ENCODE measurements at places on chromosomes 12 and 14.

DNA sequence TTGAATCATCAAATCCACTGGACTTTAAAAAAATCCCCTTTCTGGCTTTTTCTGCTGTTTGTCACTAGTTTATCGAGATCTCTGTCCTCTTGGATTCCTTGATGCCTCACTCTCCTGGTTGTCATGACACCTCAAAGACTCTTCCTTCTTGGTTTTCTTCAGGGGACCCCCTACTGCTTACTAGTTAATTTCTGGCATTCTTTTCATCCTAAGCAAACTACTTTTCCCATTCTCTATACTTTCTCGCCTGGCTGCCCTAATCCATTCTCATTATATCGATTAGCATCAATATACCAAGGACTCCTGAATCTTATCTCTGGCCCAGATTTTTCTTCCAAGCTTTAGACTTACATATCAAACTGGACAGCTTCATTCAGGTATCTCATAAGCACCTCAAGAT lies 98.6 kb downstream of the NEDD1 start:
- no peak for DNase-seq

- no peak for DNase-seq
Observed at GRCh38 chr12:112368856-112369255, 13.4 kb downstream of the HECTD4 start.

DNA sequence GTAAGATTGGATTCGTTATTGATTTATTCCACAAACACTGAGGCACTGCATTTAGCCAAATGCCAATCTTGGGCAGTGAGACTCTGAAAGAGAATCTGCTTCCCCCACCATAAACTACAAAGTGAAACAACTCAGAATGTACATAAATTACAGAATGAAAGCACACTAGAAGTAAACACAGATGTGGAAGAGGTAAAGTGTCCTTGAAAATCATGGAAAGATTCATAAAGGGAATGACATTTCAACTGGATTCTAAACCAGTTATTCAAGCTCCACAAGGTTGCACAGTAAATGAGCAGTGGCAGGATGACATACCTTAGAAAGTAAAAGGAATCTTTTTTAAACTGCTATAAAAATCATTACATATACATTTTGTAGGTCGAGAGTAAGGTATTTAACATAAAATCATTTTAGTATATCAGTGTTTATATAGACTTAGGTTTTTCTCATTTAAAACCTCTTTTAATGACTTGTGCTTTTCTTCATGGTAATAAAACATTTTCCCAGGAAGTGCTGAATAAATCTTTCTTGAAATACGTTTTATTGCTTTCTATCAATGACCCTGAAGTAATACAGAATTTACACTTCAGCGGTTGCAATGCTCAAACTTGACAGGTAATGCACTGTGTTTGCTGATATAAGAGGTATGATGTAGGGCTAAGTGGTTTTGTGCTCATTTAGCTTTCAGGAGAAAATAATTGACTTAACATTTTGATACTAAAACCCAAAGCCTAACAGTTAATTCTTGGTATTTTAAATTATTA lies 270.6 kb downstream of the NAV3 start:
- DNase-seq, result no peak

GRCh38 chr12:92338671-92339070 lies 193.0 kb upstream of the BTG1 start:
- no peak for DNase-seq

DNA sequence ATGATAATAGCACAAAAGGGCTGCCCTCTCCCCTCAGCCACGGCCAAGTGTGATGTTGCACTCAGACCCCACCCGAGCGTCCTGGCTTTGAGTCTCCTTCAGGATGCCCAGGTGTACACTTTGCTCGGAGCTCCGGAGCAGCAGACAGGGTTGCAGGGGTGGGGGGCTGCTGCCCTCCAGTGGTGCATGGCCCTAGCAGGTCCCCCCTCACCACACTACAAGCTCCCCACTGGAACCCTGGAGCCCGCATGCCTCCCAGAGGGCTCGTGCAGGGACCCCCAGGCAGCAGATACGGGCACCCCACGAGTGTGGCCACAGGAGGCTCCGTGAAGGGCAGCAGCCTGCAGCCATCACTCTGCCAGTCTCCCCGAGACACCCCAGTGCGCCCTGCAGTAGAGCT lies 69.9 kb upstream of the C14orf180 start:
- DNase-seq, result no peak

DNA sequence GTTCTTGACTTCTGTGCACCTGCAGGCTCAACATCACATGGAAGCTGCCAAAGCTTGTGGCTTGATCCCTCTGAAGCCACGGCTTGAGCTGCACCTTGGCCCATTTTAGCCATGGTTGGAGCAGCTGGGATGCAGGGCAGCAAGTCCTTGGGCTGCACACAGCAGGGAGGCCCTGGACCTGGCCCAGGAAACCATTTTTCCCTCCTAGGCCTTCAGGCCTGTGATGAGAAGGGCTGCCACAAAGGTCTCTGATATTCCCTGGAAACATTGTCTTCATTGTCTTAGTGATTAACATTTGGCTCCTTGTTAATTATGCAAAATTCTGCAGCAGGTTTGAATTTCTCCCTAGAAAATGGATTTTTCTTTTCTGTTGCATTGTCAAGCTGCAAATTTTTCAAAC lies 394.1 kb upstream of the FAR2 start:
- DNase-seq, result no peak

DNA sequence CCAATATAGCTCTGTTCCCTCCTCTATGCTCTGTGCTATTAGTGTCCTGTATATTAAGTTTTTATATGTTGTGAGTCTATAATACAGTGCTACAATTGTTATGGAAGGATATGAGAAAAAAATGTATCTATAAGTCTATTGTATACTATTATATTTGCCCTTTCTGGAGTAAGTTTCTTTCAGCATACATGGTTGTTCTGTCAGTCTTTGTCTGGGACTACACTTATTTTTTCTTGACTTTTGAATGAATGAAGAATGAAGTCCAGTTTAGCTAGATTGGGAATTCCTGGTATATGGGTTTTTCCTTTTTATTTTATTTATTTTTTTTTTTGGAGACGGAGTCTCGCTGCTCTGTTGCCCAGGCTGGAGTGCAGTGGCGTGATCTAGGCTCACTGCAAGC lies 76.0 kb upstream of the DNM1L start:
- DNase-seq, result no peak

GRCh38 chr12:12533238-12533829 lies 29.3 kb downstream of the DUSP16 start:
- no peak for DNase-seq

GRCh38 chr12:105569886-105570285 lies 239.4 kb downstream of the C12orf75 start:
- DNase-seq, result no peak

DNA sequence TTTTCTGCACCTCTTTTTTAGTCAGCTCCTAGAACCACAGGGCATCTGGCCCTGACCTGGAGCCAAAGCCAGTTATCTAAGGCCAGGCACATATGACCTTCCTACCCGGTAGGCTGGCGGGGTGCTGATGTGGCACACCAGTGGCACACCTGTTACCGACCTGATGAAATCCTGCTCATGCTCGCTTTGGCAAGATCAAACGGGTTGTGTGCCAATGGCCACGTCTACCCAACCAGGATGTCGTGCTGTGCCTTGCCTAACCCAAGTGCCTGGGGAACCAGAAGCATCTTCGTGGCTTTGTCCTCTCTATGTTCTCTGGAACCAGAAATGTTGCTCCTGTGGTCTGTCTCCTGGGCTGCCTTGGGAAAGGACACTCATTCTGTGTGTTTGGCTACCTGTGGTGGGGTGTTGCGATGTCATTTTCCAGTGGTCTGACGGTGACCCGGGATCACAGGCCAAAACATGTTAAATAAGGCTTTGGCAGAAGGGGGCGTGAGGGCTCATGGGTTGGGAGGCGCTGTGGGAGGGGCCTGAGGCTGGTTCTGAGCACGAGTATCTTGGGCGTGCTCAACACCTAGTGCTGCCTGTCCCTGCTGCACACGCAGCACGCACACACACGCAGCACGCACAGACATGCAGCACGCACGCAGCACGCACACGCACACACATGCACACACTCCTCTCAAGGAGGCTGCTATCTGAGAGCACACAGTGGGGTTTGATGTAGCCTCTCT lies 27.9 kb downstream of the CCNK start:
- DNase-seq, result no peak

GRCh38 chr12:90816353-90817089 lies 138.5 kb downstream of the CCER1 start:
- DNase-seq, result no peak

DNA sequence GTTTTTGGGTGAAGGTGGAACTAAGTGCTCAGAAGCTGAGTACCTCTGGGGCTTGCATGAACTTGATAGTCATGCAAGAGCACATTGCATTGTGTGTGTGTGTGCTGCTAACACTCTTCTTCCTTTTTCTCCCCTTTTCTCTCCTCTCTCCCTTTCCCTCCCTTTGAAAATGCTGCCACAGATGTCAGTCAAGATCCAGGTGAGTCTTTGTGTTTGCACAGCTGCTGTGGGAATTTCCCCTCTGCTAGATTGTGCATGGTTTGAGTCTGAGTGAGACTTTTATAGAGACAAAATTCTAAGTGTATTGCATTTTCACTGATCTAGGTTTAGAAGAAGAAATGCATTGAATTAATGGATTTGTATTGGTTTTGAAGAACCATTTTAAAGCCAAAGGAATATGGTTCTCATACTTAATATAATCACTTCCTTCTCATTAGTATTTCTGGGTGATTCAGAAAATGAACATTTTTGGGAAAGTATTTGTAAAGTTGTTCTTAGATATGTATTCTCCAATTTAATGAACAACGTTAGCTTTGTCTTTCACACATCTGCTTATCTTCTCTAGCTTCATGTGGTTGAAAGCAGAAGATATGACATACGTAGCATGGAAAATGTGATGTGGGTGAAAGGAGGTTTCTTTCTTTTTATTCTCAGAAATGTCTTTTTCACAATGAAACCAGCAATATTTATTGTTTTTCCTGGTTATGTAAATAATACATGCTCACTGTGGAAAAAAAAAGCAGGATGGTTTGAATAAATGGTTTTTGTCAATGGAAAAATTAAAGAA lies 108.5 kb downstream of the NRXN3 start:
- no peak for DNase-seq

- DNase-seq, result no peak
Observed at GRCh38 chr12:87603727-87604126, 425.5 kb downstream of the C12orf50 start.

DNA sequence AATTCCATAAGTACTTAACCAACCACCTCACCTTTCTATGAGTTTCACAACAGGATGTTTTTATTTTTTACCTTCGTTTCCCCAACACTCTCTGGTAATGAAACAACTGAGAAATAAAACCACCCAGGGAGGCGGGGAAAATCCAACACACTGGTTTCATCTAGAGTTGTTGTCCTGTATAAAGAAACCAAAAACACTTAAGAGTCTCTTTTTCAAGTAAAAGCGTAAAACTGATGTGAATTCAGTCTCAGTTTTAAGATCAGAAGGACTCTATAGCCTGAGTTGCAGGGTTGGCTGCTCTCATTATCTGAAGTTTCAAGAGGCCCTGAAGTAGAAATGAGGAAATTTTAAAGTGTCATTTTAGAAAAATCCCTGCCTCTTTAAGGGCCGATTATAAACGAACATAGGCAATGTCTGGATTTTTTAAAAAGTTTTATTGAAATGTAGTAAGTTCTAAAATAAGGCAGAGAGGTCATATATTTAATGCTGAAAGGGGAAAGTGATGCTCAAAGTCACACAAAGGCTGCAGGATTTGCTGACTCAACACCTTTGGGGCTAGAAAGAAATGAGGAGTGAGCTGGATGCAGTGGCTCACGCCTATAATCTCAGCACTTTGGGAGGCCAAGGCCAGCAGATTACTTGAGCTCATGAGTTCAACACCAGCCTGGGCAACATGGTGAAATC lies 27.2 kb downstream of the HIGD1C start:
- peak; percentile 28 for DNase-seq

DNA sequence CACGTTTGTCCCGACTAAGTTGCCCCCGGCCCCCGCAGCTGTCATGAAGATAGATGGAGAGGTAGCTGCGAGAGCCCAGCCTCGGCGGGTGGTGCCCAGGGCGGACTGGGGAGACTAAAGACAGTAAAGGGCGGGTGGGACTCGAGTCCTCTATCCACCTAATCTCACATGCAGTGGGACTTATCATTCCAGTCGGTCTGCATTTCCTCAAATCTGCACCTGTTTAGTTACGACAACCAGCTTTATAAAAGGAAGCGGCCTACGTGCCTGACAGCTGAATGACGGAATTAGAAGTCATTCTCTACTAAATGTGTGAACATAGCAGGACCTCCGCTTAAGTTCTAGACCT lies 109.8 kb upstream of the EGLN3 start:
- no peak for DNase-seq

GRCh38 chr12:106712768-106713167 lies 61.7 kb upstream of the RIC8B start:
- DNase-seq, result no peak

GRCh38 chr12:71158361-71158882 lies 623 bp upstream of the TSPAN8 start:
- no peak for DNase-seq

DNA sequence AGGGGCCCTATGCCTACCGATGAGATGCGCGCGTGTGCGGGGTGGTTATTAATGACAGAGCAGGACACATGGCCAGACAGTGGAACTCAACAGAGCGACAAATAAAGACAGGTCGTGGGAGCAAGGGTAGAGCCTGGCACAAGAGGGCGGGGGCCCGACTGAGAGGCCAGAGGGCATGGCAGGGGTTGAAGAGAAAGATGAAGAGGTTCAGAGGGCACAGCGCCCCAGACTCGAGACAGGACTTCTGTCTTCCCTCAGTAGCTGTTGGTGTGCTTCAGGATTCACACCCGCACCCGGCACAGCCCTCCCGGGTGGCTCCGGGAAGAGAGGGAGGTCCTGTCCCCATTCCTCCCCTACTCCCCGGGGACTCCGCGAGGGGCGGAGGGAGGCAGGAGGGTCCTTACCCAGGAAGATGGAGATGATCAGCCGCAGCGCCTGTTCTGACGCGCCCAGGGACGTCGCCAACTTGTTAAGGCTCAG lies 366 bp downstream of the LPCAT3 start:
- peak; percentile 28 for DNase-seq

GRCh38 chr14:53851394-53852090 lies 105.1 kb downstream of the BMP4 start:
- no peak for DNase-seq

- DNase-seq, result no peak
Observed at GRCh38 chr12:28781671-28782652, 367.1 kb upstream of the FAR2 start.

DNA sequence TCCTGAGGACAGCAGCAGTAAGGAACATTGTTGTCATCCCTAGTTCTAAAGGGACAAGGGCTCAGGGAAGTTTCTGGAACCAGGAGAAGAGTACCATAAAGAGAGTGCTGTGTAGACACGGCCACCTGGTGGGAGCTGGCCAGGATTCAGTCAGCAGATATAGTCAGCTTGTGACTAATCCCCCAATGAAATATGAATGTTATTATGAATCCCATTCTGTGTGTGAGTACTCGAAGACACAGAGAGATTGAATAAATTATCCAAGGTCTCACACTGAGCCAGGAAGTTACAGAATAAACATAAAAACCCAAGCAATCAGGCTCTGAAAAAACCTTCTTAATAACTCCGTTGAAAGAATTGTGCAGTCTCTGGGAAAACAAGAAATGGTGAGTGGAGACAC lies 1359.5 kb downstream of the AACS start:
- DNase-seq, result no peak

GRCh38 chr12:130955238-130955816 lies 1.6 kb downstream of the ADGRD1 start:
- DNase-seq, result no peak

- no peak for DNase-seq
Observed at GRCh38 chr12:132495629-132496357, 5.8 kb downstream of the FBRSL1 start.

- DNase-seq, result no peak
Observed at GRCh38 chr14:37320106-37320505, 122.4 kb downstream of the MIPOL1 start.

GRCh38 chr12:80293759-80294158 lies 150.3 kb upstream of the PTPRQ start:
- no peak for DNase-seq

All from stimulated activated CD4-positive, alpha-beta T cell treated with anti-CD3 and anti-CD28 coated beads, Interleukin-1b, Interleukin-23, amount 100 ng/mL, for 48 hours (primary cell).